Cortex of kidney (tissue), 1 donor: ENCODE measurements at places on chromosomes 3 and 15.

GRCh38 chr3:9508781-9509180, 44.8 kb downstream of the LHFPL4 start:
- no peak for DNase-seq

DNA sequence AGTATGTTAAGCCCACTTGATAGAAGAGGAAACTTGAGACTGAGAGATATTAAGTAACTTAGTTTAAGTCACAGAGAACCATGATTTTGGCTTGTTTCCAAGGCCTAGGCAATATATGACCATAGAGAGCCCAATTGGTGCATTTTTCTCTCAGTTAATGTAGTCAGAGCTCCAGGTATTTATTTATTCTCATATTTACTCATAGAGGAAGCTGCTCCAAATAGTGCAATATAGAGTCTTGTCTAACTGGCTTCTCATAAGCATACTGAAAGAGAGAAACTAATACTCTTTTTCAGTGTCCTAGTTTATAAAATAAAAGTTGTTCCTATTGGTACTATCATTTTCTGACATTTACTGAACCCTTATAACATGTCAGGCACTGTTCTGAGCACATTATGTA, 15.2 kb downstream of the TRNT1 start:
- no peak for DNase-seq

- DNase-seq, result no peak
Observed at GRCh38 chr3:118495206-118495605, 539.4 kb downstream of the IGSF11 start.

DNA sequence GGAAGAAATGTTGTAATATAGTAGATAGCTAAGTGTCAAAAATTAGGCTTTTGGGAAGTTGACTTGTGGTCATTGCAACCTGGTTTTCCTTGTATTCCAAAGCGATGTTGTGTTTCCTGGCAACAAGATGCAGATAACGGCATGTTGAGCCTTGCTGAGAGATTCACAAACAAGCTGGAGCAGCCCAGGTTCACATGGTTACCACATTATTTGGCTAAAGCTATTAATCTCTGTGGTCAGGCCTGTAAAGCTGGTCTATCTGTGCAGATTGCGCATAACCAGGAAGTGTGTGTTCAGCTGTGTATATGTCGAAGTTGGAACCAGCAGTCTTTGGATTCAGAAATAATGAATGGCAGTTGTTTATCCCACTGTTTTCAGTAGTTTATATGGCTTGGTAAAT, 6.6 kb downstream of the TIPARP start:
- DNase-seq, result no peak

- DNase-seq, result no peak
Observed at GRCh38 chr15:82108489-82109078, 62.8 kb upstream of the MEX3B start.

DNA sequence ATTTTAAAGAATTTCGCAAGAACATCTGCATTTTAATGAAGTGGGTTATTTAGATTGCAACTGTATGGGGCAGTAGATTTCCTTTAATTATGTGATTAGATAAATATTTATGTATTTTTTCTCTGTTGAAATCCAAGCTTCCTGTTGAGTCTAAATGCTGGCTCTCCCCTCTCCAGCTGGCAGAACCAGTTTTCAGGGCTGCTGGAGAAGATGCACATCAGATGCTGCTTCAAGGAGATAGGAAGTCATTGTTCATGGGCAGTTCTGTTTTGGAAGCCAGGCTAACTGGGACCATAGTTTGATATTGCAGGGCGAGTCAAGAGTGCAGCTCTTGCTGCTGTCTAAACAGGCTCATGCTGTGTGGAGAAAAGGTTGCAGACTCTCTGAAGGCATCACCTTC, 97.4 kb downstream of the SLC9A9 start:
- DNase-seq, result no peak

- no peak for DNase-seq
Observed at GRCh38 chr3:112773864-112774263, 72.8 kb downstream of the CD200R1L start.

DNA sequence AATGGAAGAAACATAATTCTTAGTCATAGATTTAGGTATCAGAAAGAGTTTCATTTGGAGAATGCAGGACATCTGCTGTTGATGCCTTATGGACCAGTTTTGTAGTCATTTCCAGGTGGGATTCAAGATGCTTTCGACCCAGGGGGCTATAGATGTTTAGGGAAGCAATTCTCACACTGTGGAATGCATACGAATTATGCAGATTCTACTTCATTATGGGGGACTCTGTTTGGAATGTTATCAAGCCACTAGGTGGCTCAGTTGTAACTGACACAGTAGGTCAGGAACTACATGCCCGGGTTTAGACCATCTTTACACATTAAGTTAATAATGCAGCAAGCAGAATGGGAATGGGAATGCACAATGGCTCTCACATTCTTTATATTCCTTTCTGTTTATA, 1359.8 kb downstream of the ZPLD1 start:
- DNase-seq, result no peak

- DNase-seq, result no peak
Observed at GRCh38 chr3:134078169-134078831, 48.6 kb upstream of the SLCO2A1 start.

DNA sequence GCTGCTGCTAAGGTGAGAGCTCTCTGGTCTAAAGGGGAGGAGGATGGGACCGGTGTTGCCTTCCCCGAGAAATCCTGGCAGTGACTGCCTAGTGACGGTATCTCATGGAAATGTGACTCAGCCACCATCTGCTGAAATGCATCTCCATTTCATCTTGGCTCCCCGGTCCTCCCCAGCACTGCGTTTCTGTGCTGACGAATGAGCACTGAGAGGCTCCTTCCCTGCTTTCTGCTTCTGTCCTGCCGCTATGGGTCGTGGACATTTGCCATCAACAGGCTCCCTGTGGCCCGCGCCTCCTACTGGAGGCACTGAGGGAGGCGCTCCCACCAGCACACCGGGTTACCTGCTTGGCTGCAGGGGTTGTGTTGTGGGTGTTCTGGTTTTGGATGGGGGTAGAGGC, 13.5 kb upstream of the SEC13 start:
- no peak for DNase-seq

GRCh38 chr3:82423268-82424030, 662.0 kb upstream of the GBE1 start:
- DNase-seq, result no peak

DNA sequence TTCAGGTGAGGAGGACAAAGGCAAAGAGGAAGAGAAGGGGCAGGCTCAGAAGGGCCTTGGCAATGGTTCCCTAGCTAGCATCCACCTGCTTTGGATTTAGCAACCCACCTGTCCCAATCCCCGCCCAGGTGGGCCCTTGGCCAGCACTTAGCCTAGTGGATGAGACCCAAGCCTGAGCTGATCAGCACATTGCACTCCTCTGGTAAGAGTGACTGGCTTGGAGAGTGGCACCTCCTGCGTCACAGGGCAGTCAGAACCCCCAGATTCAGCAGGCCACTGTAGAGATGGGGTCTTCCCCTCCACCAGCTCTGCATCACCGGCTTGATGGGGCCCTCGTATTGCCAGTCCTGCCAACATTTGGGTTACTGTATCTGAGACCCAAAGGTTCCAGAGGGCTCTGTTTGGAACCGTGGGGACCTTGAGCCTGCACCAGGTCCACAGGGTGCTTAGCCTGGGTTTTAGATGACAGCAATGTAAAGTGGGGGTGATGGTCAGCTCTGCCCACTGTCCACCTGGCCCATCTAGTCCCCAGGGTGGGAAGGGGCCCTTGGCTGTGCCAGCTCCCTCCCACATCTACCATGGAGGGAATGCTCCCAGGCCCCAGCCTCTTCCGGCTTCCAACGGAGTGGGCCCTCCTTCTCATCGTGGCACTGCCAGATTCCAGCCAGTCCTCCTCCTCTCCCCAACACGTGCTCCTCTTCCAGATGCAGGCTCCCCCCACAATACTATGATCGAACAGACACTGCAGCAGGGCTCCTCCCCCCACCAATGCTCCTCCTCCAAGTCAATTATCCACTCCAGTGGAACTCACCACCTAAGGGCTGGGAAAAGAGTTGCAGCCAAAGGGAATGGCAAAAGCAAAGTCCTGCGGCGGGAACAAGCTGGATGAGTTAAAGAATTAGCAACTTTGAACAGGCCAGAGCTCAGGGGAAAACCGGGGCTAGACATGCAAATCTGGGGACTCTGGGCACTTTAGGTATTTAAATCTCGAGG, 45.7 kb downstream of the LHFPL4 start:
- no peak for DNase-seq

GRCh38 chr3:37320276-37320675, 145.9 kb upstream of the LRRFIP2 start:
- DNase-seq, result no peak

- no peak for DNase-seq
Observed at GRCh38 chr3:25468866-25469319, 40.8 kb downstream of the RARB start.

GRCh38 chr3:70824773-70825172, 512.3 kb upstream of the MDFIC2 start:
- DNase-seq, result no peak

GRCh38 chr3:12227833-12228232, 61.0 kb upstream of the PPARG start:
- DNase-seq, result no peak

DNA sequence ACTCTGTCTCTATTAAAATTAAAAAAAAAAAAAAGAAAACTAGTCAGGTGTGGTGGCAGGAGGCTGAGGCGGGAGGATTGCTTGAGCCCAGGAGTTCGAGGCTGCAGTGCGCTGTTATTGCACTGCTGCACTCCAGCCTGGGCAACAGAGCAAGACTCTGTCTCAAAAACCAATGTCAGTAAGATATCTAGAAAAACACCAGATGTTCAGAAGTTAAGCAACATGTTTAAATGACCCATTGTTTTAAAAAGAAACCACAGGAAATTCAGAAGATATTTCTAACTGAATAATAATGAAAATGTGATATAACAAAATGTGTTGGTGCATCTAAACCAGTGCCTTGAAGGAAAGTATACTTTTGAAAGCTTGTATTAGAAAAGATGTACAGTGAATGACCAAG, 203.4 kb upstream of the CGNL1 start:
- no peak for DNase-seq

GRCh38 chr3:76024640-76025039, 239.3 kb upstream of the ZNF717 start:
- DNase-seq, result no peak

GRCh38 chr15:66359740-66360139, 3.3 kb upstream of the TIPIN start:
- no peak for DNase-seq
